Psoas muscle (tissue), 8 donors: ENCODE measurements at places on chromosomes 6 and 20. TPM values are rescaled to one million over a fixed set of nuclear protein-coding genes. Genes with fewer than 3 reads are reported as not detected.

Gene PRSS35
- total RNA-seq: 0.08 TPM

GRCh38 chr6:75611011-75611701, 9.5 kb downstream of the SENP6 start:
- DNase-seq: no peak
- H3K27me3 ChIP-seq: no peaks in the 10 kb centered on the region
- no peaks in the 10 kb centered on the region for H3K36me3 ChIP-seq
- no peak overlapping the region for H3K4me3 ChIP-seq

DNA sequence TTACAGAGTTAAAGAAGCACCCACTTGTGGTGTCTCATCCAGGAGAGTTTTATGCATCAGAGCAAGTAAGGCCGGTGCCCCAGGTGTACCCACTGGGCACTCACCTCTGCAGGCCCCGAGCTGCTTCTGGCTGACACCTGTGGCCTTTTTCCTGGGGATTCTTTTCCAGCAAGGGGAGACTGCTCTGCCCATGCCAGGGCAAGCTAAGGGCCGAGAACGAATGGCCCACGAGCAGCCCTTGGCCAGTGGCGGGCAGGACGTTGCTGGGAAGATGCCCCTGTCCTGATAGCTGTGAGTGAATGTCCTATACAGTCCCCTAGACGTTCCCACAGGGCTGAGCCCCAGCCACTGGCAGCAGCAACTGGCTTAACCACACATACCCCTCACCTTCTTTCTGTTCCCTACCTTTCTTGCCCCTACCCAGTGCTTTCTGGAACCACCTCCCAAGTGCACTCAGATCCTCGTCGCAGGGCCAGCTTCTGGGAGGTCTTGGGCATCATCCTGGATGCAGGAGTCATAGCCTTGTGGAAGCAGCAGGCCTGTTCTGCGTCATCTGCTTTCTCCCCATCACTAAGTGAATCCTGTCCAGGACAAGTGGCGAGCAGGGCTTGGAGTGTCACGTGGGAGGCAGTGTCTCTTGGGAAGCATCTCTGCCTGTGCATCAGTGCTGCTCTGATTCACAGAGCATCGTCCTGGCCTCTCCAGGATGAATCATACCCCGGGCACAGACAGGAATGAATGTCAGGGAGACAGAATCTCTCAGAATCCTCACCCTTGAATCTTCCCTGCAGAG, 32.5 kb downstream of the SYNDIG1 start:
- H3K27ac ChIP-seq: no peak overlapping the region
- no peak overlapping the region for H3K4me3 ChIP-seq
- no peaks in the 10 kb centered on the region for H3K27me3 ChIP-seq
- no peaks in the 10 kb centered on the region for H3K36me3 ChIP-seq
- no peaks in the 10 kb centered on the region for H3K4me1 ChIP-seq

- no peak for DNase-seq
- H3K27me3 ChIP-seq: no peaks in the 10 kb centered on the region
- H3K4me1 ChIP-seq: no peaks in the 10 kb centered on the region
- no peak overlapping the region for H3K4me3 ChIP-seq
Observed at GRCh38 chr6:24966381-24966780, 30.6 kb upstream of the RIPOR2 start.

- no peak overlapping the region for H3K4me3 ChIP-seq
- no peak for DNase-seq
- H3K27ac ChIP-seq: no peak overlapping the region
- H3K27me3 ChIP-seq: no peaks in the 10 kb centered on the region
Observed at GRCh38 chr6:7640607-7641577, 50.9 kb downstream of the SNRNP48 start.

Gene F13A1
- 26.2 TPM for total RNA-seq

DNA sequence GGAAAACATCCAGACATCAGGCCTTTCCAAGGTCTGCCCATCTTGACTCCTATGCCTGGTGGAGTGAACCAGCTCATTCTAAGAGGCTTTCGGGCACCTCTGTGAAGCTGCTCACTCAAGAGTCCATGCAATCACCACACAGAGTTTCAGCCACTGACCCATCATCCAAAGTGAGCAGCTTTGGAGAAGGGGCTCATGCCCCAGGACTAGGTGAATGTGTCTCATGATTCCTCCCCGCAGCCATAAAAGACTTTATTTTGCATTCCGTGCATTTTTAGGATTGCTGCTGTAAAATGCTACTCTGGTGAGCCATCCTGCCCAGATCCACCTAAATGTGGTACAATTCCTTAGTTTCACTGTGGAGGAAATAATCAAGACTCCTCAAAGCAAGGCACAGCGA, 44.5 kb upstream of the EZR start:
- no peak overlapping the region for H3K4me3 ChIP-seq
- no peaks in the 10 kb centered on the region for H3K27me3 ChIP-seq
- H3K27ac ChIP-seq: no peak overlapping the region
- H3K36me3 ChIP-seq: no peaks in the 10 kb centered on the region
- no peak for DNase-seq
- no peaks in the 10 kb centered on the region for H3K4me1 ChIP-seq

DNA sequence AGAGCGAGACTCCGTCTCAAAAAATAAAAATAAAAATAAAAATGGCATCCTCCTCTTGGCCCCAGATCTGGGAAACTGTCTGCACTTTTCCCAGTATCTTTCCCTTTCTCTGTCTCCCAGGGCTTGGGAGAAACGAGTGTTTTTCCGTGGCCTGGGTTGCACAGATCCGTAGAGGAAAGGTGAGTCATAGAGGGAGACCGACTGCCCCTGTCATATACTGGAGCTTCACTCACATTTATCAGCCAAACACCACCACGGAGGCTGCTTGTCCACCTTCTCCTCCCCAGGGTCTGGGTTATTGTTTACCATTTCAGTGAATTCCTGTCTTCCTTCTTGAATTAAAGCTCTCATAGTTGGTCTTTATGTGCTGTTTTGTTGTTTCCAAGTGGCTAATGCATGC, 31.9 kb upstream of the EIF2S2 start:
- H3K27me3 ChIP-seq: peaks cover 15% of the 10 kb centered on the region
- H3K4me3 ChIP-seq: no peak overlapping the region
- no peak overlapping the region for H3K27ac ChIP-seq
- no peak for DNase-seq
- H3K36me3 ChIP-seq: no peaks in the 10 kb centered on the region
- no peaks in the 10 kb centered on the region for H3K4me1 ChIP-seq

Gene BMP5
- total RNA-seq: 0.76 TPM

DNA sequence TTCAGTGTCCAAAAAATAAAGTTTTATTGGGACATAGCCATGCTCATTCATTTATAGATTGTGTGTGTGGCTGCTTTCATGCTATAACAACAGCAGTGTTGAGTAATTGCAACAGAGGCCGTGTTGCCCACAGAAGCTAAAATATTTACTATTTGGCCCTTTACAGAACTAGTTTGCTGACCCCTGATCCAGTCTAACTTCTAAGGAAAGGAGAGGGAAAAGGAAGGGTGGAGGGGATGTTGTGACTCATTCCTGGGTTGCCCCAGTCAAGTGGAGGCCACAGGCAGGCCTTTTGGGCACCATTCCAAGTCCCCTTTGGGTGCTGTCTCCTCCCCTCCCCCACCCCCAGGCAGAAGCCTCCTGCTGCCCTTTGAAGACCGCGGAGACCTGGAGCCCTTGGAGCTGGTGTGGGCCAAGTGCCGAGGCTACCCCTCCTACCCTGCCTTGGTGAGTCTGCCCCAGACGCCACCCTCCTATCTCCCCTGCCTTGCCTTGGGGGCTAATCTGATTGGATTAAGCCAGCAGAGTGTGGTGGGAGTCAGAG, 28.4 kb downstream of the BRPF3 start:
- no peak for DNase-seq
- peaks cover 93% of the 10 kb centered on the region for H3K36me3 ChIP-seq

DNA sequence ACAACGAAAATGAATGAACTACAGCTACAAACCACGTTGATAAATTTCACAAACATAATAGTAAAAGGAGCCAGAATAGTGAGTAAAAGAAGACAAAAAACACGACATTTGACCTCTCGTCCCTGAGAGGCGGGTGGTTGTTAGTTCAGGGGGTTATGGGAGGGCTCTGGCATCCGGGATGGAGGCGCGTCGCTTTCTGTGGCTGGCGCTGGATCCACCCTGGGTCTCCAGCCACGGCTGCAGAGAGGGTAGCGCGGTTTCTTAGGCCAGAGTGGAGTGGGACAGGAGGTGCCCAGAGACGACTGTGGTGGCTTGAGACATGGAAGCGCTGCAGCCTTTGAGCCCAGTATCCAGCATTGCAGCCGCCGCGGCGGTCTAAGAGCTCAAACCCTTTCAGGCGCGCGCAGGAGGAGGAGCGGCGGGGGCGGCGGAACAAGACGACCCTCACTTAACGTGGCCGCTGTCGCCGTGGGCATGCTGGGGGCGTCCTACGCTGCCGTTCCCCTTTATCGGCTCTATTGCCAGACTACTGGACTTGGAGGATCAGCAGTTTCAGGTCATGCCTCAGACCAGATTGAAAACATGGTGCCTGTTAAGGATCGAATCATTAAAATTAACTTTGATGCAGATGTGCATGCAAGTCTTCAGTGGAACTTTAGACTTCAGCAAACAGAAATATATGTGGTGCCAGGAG, 3.7 kb upstream of the ZSCAN23 start:
- no peak overlapping the region for H3K27ac ChIP-seq
- no peak for DNase-seq
- H3K4me1 ChIP-seq: no peaks in the 10 kb centered on the region
- H3K4me3 ChIP-seq: peak overlapping the region; percentile 50
- H3K27me3 ChIP-seq: no peaks in the 10 kb centered on the region

DNA sequence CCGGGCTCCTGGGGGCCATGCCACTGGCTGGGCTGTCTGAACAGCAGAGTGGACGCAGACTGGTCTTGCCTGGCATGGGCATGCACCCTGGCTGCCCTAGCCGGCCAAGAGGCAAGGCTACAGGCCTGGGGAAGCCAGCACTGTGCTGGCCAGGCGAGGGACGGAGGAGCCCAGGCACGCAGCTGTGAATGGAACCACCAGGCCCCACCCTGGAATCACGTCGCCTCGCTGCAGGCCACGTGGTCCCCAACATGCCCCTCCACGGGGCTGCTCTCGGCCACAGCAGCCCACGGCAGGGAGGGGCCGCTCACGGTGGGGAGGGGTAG, 4.0 kb downstream of the UCKL1 start:
- no peaks in the 10 kb centered on the region for H3K36me3 ChIP-seq
- peak overlapping the region; percentile 96 for H3K27ac ChIP-seq
- no peak for DNase-seq

DNA sequence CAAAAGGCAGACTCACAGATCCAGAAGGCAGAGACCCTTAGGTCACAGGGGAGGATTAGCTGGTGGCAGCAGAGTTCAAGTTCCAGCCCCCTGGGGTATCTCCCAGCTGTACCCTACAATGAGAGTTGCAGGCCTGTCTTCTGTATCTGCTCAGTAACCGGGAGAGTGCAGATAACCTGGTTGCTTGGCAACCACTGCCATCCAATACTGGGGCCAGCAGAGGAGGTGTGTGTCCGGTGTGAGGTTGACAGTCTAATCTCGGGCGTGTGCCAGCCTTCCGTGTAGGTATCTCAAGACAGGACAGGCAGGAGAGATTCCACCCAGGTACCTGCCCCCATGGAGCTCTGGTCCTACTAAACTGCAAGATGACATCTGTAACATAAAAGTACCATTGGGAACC, 56.6 kb upstream of the TBC1D7 start:
- H3K4me3 ChIP-seq: no peak overlapping the region
- no peaks in the 10 kb centered on the region for H3K36me3 ChIP-seq
- peaks cover 6% of the 10 kb centered on the region for H3K4me1 ChIP-seq
- H3K27me3 ChIP-seq: no peaks in the 10 kb centered on the region

GRCh38 chr6:71721642-71722041, 164.7 kb upstream of the RIMS1 start:
- no peaks in the 10 kb centered on the region for H3K36me3 ChIP-seq
- no peak overlapping the region for H3K27ac ChIP-seq
- no peak overlapping the region for H3K4me3 ChIP-seq

DNA sequence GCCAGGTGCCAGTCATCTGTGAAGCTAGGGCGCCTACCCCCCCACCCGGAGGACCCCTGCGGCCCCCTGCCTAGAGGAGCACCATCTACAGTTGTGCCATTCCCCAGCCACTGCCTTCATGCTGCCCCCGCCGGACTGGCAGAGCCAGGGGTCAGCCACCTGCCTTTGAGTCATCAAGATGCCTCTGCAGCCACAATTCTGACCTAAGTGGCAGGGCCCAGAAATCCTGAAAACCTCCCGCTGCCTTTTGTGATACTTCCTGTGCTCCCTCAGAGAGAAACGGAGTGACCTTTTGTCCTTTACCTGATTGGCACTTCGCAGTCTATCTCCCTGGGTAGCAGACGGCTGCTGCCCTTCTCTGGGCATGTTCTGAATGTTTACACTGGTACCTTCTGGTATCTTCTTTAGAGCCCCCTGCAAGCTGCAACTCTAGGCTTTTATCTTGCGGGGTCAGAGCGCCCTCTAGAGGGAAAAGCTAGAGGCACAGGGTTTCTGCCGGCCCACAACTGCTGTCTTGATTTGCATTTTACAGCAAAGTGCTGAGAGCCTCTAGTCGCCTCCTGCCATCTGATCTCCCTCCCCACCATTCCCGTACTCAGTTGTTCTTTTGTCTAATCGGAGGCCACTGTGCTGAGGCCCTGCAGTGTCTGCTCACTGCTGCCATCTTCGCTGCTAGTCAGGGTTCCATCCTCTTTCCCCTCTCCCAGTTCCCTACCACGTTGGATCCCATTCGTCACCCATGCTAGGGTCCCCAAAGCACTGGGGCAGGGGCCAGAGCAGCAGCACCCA, 26.9 kb downstream of the SPATA2 start:
- no peak overlapping the region for H3K4me3 ChIP-seq
- H3K27ac ChIP-seq: peak overlapping the region; percentile 52
- peaks cover 4% of the 10 kb centered on the region for H3K36me3 ChIP-seq
- no peaks in the 10 kb centered on the region for H3K27me3 ChIP-seq
- no peak for DNase-seq
